ENCODE measurements at places on chromosomes 6 and 20.
A peak's percentile ranks its signal among the peaks of the same experiment; 100 is the strongest.

- DNase-seq: no peak
Observed at GRCh38 chr6:135506270-135506997, 8.9 kb upstream of the AHI1 start.

GRCh38 chr20:35489717-35490116 is 34.3 kb downstream of the CEP250 start:
- DNase-seq: no peak

GRCh38 chr6:42113936-42114636 is 28.3 kb downstream of the C6orf132 start:
- DNase-seq: no peak

- no peak for DNase-seq
Observed at GRCh38 chr6:54217018-54217417, 91.2 kb upstream of the TINAG start.

DNA sequence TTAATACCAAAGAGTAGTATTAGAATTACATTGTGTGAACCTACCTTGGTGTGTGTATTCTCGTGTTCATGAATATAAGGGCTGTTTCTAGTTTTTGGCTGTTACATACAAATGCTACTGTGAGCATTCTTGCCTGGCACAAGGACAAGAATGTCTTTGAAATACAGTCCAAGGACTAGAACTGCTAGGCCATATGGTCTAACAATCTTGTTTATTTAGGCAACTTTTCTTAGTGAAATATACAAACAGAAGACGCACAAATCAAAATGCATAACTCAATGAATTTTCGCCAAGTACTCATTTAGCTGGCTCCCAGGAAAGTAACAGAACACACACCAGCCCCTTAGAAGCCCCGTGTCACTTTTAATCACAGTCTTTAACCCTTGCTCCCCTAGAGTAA is 28.5 kb downstream of the KDM1B start:
- DNase-seq: no peak

DNA sequence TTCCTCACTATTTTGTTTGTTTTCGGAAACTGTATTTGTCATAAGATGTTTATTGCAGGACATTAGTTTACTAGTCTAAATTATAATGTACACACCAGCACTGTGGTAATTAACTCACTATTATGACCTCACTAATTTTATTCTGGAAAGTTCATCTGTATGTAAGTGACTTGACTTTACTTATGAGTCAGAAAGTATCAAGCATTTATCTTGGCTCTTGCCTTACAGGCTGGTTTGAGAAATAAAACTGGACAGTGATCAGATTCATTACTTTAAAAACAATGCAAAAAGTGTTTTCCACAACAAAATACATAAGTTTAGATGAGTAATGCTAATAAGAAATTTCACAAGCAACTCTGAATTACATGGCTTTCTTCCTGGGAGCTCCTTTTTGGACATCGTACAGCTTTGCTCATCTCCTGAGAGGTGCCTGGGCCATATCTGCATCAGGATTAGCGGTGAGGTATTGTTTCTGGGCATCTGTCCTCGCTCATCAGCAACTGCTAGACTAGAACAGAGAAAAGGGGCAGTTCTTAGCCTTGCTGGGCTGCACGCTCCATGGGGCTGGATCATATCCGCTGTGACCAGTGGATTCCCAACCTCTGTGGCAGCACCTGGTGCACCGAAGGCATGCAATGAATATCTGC is 179.8 kb downstream of the SOD2 start:
- no peak for DNase-seq

- DNase-seq: no peak
Observed at GRCh38 chr6:165841153-165841558, 178.1 kb upstream of the PDE10A start.

DNA sequence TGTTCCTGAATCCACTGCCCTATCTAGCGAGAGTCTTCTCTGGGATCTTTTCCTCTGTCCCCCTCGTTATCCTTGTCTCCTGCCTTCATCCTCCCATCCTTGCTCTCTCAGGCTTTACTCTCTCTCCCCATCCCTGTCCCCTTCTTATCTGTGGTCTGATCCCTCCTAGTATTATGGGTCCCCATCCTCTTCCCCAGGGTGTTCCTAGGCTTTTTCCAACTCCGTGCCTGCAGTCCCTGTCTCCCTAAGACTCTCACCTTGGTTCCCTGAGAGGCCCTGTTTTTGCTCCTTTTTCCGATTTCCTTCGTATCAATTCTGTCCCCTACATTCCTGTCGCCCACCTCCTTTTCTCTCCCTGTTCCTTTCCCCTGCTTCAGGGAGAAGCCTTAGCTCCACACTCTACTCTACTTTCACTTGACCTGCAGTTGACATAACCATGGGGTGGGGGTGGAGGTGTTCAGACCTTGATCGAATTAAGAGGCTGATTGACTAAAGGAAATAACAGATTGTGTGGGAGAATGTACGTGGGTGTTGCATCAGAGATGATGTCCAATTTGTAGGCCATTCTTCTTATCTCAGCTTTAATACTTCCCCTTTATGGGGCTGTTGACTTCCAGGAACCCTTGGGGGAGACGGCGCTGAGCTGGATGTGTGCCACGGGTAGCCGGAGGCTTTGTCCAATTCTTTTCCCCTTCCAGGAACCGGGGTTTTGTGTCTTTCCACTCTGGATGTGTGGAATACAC is 905 bp downstream of the PPARD start:
- DNase-seq: no peak

GRCh38 chr20:23629017-23629541 is 8.7 kb downstream of the CST3 start:
- no peak for DNase-seq

DNA sequence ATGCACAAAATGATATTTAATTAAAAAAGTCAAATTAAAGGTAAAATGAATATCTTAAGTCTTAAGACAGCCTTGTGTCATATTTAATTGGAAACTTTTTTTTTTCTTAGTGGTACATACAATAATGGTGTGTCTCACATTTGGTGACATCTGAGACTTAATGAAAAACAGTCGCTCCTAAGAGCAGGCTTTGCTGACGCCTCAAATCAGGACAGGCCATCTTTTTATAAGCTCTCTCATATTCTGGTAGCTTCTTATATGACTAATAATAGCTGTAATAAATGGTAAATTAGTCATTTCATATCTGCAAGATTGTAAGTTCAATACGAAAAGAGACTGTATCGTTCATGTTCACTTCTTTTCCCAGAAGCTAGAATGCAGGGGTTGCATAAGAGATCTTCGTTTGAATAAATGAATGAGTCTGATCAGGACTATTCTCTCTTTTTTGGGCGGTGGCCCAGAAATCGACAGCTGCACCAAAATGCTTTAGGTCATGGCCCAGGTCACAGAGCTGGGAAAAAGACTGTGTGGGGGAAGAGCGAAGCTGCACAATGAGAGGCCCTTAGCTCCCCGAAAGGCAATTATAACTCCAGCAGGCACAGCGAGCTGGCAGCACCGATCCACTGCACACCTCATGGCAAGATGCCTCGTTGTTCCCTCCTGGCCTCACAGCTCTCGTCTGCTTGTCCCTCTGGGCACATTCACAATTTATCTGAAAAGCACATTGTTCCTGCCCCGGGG is 69.4 kb downstream of the NRN1 start:
- DNase-seq: no peak

GRCh38 chr20:48750941-48751635 is 76.7 kb downstream of the PREX1 start:
- no peak for DNase-seq

DNA sequence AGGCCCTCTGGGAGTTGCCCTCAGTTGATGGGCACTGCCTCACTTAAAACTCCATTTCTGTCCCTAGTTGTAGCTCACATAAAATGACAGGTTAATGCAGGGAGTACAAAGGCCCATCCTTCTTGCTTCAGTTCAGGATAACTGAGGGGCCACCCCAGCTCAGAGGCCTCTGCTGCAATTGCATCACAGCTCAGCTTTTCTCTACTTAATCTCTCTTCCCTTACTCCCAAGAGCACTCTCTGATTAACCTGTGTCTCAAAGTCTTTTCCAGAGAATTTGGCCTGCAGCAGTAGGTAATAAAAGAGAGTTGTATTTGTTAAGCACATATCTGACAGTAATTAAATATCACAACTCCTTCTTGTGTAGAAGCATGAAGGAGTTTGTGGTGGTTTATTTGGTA is 40.9 kb upstream of the FLRT3 start:
- no peak for DNase-seq

DNA sequence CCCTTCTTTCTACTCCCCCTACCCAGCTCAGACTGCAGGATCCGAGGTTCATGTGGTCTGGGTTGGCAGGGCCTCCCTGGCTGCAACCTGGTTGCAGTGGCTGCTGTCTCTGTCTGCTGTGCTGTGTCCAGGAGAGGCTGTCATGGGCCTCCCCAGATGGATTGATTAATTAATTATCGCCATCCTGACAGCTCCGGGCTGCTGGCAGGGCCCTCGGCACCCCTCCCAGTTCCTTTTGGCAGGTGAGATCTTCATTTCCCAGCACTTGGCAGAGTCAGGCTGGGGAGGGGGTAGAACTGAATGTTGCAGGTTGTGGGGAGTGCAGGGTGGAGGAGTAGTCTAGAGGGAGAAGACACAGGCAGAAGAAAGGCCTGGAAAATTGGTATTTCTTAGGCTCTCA is 56.7 kb upstream of the ZFAND3 start:
- no peak for DNase-seq

DNA sequence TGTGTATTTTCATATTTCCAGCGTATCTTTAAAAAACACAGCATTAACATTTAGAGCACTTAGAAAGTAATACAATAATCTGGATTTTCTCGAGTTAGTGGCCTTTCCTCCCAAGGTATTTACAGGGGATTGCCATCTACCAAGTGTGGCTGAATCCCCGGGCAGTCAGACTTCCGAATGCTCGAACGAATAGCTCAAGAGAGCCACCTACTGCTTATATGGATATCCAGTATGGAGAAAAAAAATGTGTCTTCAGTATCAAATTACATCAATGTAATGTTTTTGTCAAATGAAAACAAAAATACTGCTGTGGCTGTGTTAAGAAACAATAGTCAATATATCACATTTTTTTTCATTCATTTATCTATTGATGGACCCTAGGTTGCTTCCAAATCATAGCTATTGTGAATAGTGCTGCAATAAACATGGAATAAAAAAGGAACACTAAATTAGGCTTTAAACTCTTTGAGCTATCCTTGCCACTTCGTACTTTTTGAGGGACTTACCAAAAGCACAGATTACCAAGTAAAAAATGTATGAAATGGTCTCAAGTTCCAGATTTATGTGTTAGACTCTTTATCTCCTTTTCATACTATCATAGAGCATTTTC is 654.5 kb upstream of the PTCHD4 start:
- DNase-seq: no peak

- DNase-seq: no peak
Observed at GRCh38 chr6:158607411-158608170, 37.0 kb downstream of the DYNLT1 start.

DNA sequence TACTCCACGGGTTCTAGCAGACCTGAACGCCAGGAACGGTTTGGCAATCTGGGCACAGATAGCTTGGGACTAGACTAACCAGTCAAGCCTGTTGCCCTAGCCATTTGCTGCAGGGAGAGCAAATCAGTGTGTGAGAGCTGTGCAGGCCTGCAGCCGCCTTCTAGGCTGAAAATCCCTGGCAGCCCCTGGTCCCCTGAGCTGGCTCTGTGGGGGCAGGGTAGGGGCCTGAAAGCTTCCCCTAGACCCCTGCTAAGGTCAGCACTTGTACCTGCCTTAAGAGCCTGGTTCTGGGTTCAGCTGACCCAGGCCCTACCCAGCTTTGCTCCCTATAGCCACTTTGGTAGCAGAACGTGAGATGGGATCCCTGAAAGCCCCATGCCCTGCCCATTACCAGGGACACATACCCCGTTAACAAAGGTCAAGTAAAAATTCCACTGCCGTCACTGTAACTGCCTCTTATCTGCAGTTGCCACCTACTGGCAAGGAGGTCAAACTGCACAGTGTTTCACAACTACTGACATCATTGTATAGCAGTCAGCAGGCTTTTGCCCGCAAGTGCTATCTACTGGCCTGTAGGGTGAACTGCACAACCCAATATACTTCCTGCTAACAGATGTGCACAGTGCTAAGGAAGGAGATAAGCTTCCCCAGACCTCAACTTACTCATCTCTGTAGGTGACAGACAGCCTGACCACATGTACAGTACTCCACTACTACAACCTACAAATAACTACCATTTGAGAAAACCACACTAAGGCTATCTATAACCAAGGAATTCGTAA is 95.1 kb upstream of the OLIG3 start:
- DNase-seq: no peak

GRCh38 chr6:137305691-137306090 is 86.5 kb upstream of the IFNGR1 start:
- no peak for DNase-seq

DNA sequence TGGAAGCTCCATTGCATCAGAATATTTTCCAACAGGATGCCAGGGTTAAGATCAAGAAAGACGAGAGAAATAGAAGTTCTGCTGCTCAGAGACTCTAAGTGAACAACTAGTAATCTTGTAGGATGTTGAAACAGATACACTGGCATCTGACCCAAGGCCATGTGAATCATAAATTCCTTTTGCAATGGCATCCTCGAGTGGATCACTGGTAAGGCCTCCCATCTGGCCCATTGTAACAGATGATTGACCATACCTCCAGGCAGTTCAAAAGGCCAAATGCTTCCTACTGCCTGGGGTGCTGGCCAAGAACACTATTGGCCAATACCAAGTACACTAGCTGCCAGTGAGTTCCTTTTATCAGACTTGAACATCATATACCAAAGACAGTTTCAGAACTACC is 9.9 kb upstream of the SLC17A3 start:
- DNase-seq: peak; percentile 73

DNA sequence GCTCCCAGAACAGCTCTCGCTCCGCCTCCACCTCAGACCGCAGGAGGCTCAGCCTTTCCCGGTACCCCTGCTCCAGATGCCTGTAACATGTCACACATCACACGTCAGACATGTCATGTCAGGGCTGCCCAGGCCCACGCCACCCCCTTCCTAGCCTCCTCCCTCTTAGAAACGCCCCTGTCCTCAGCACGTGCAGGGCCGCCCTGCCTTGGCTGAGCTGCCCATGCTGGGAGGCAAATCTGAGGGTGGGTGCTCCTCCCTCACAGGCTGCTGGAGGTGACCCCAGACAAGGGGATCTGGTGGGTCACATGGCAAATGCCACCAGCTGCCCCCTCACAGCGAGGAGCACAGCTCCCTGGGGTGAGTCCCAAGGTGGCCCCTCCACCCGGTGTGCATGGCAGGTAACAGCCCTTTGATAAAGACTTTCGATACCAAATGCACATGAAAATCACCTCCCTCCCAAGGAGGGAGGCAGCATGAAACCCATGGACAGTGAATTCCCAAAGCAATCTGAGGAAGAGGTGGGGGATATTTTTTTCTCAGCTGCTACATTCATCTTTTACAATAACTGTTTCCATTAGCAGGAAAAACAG is 84.1 kb downstream of the GINS1 start:
- DNase-seq: no peak

All from AG09319 (cell line).